Right lung (tissue), 10 donors: ENCODE measurements at places on chromosomes 1 and 21.

DNA sequence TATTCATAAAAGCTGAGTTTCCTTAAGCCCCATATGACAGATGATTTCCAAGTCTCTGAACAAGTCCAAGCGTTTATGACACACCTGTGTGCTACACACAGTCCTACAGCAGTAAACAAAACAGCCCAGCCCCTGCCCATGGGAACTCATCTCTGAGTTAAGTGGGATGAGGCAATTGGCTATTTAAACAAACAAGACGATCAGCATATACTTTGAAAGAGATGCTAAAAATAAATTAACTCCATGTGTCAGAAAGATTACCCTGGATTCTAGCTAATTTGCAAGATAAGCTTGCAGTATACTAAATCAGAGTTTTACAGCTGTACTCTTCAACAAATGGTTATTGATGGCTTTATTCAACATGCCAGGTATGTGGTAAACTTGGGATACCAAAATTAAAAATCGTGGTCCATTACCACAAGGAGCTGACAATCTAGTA lies 7.0 kb downstream of the PSMG1 start:
- no peak for DNase-seq

- no peak for DNase-seq
Observed at GRCh38 chr1:6185635-6186382, 5.7 kb upstream of the CHD5 start.

DNA sequence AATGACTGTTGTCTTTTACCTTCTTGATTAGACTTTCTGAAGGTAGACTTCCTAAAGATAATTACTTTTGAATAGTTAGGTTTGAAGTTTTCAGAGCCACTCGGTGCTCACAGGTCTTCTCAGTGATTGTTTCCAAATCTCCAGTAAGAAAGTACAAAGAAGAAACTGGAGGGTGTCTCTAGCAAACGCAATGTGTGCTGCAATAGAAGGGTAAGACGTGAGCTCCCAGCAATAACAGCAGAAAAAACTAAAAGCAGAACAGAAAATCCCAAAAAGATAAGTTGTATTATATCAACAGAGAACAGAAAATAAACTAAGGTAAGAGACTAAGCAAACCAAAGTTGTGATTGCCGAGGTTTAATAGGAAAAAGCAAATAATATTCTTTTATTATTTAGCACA lies 1.8 kb downstream of the CTTNBP2NL start:
- DNase-seq, result no peak

- peak; percentile 10 for DNase-seq
Observed at GRCh38 chr1:91124989-91125417, 103.2 kb upstream of the ZNF644 start.

GRCh38 chr1:9881838-9882249 lies 28.2 kb downstream of the CTNNBIP1 start:
- DNase-seq, result no peak

DNA sequence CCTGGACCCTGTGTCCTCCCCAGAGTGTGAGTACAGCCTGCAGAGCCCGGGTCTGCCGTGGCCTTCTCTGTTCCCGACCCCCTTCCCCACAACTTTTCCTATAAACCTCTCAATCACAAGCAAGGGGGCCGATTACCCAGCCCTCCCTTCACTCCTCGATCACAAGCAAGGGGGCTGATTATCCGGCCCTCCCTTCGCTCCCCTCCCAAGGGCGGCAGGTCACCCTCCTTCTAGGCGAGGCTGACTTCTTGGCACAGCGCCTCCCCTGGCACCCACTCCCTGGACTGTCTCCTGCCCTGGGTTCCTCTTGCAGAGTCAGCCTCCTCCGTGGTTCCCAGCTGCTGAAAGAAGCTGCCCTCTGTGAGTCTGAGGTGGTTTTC lies 12.3 kb upstream of the LDLRAP1 start:
- DNase-seq, result no peak

DNA sequence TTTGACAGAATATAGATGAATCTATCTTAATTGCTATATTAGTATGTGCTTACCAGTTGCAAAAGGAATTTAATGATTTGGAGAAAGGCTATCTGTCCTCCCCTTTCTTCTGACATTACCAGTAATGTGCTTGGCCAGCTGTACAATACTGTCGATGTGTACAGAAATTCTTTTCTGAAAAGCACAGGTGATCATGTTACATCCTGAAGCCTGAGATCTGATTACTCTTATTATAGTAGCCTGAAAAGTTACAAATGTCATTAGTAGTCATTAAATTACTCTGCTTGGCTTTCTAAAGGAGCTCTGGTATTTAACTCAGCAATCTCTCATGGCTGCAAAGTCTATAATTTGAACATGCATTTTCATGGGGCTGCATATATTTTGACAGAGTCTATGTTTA lies 209.8 kb downstream of the PTPRC start:
- no peak for DNase-seq

GRCh38 chr1:21381354-21381753 lies 58.6 kb upstream of the NBPF3 start:
- DNase-seq, result no peak

- DNase-seq, result no peak
Observed at GRCh38 chr1:51061231-51061918, 40.7 kb upstream of the C1orf185 start.

DNA sequence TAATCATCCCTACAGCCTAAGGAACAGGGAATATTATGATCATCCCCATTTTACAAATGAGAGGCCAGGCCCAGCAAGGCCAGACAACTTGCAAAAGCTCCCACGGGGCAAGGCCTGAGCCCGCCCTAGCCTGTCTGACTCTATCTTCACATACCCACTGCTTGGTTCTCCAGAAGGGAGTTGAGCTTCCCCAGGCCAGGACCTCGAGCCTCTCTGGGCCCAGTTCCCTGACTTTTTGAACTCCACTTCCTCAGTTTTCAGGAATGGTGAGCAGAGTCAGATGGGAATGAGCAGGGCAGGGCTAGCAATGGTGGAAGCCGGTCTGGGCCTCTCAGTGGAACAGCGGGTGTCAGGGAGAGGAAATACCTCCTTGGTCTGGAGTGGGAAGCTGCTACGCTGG lies 39.3 kb downstream of the CACNA1S start:
- DNase-seq, result no peak

DNA sequence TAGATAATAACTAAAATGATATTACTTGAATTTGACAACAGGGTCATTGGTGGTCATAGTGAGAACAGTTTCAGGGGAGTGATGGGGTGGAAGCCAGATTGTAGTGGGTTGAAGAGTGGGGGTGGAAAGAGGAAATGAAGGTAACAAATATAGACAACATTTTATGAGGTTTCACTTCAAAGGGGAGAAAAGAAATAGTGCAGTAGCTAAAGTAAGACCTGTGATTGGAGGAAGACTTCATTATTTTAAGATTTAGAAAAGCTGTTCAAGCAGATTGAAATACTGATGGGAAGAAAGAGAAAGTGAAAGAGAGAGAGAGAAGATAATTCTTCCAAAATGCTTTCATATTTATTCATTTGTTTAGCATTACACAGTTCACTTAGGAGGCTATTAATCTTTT lies 52.0 kb upstream of the KCNA3 start:
- no peak for DNase-seq

- DNase-seq, result no peak
Observed at GRCh38 chr1:29200906-29201594, 19.4 kb upstream of the SRSF4 start.

DNA sequence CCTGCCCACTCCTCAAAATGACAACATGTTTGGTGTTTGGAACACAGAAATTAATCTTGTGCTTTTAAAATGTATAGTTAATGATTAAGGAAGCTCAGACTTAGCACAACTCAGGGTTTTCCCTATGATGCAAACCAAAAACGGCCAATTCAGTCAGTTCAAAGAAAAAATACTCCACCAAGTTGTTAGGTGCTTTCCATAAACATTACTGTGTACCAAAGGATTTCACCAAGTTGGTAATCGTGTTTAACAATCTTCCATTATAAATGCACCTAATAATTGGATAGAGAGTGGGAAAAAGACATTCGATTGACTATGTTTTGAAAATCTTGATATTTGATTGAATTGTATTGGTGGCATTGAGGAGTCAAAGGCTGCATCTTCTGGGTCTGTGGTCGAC lies 33.3 kb upstream of the DUSP10 start:
- DNase-seq, result no peak

DNA sequence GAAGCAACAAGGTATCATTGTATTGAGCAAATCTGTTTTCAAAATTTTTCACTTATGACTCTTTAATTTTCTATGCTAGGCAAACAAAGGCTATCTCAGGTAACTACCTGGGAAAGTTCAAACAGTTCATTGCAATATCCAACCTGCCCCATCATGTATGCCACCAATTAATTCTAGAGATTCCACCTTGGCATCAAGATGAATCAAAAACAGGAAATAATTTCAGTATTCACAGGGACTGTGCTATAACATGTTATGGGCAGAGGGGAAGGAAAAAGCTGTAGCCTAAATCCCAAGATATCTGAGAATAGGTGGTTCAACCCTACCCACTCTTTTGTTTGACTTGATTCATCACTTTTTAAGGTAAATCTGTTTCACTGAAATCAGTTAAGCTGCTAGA lies 67.5 kb upstream of the SH3GLB1 start:
- DNase-seq, result no peak

DNA sequence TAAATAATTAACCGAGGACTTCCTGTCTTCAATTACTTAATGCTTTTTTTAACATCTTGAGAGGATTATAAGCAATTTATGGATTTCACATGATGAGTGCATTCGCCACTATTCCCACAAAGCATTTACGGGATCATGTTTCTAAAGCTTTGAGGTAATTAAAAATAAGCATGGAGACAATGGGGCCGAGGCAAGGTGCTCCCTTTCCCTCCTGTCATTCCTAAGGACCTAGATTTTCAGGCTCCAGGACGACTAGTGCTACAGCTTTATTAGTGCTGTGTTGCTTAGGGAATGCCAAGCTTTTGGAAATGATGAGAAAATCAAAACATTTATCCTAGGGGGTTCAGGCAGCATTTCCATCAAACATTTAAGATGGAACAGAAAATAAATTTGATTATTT lies 209.2 kb downstream of the KCTD3 start:
- DNase-seq, result no peak

DNA sequence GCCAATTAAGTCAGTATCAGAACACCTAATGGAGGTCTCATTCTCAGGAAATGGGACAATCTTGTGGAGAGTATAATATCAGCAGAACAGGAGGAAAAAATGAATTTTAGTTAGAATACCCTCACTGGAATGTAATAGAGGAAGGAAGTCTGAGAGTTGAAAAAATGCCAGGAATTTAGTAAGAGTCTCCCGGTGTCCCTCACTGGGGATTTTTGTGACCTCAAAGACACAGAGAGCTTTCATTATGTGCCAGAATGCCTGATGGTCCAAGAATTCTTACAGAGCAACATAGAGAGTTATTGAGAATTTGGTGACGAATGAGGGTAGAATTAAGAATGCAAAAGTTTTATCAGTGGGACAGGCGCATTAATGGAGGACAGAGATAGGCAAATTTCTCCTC lies 443.5 kb upstream of the B3GALT2 start:
- DNase-seq, result no peak

- DNase-seq, result peak; percentile 30
Observed at GRCh38 chr1:17661546-17662157, 93.5 kb upstream of the ACTL8 start.

DNA sequence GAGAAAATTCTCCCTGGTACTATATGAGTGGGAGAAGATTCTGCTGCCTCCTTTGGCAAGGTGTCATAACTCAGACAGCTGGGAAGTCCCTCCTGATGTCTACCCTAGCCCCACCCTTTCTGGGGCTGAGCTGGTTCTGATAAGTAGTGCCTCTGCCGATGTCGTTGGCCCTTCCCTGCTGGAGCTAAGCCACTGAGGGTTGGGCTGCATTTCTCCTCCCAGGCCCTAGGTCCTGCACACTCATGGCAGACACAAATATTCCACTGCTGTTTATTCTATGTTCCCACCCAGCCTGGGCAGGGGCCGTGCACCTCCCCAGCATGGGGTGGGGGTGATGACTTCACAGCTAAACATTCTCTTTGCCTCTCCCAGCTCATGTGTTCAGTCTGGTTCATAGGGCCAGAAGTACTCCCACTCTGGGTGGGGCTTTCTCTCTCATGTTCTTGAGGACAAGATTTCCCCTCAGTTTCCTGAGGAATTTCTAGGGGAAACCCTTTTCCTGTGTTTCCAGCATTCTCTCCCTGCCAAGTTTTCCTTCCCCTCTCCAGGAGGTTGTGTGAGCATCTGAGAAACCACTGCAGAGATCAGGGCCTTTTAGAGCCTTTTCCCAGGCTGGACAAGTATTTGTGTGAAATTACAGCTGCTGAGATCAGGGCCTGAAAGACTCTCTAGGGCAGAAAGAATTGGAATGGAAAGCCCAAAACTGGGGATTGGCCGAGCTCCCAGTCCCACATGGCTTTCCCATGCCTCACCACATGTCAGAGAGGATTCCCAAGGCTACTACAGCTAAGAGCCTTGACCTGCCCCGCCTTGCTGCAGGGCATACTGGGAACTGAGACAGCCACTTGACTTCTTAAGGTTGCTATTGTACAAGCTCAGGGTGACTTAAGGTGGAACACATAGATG lies 66.2 kb downstream of the ATP2B4 start:
- peak; percentile 90 for DNase-seq

GRCh38 chr1:27865821-27866220 lies 6.5 kb upstream of the THEMIS2 start:
- no peak for DNase-seq

DNA sequence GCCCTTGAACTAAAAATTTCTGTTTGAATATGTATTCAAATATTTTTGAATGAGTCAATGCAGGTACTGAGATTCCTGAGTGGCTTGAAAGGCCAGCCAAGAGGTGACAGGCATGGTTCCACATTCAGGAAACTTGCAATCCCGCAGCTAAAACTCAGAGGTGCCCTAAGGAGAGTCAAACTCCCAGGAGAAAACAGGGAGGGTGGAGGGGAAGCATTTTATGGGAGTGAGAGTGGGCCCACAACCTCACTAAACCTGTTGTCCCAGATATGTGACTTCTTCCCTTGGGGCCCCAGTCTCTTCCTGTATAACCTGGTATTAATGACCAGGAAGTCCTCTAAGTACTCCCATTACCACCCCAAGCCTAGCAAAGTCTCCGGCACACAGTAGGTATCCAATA lies 189.6 kb downstream of the PLPP3 start:
- no peak for DNase-seq

GRCh38 chr1:207745285-207745684 lies 6.6 kb upstream of the CD46 start:
- no peak for DNase-seq

DNA sequence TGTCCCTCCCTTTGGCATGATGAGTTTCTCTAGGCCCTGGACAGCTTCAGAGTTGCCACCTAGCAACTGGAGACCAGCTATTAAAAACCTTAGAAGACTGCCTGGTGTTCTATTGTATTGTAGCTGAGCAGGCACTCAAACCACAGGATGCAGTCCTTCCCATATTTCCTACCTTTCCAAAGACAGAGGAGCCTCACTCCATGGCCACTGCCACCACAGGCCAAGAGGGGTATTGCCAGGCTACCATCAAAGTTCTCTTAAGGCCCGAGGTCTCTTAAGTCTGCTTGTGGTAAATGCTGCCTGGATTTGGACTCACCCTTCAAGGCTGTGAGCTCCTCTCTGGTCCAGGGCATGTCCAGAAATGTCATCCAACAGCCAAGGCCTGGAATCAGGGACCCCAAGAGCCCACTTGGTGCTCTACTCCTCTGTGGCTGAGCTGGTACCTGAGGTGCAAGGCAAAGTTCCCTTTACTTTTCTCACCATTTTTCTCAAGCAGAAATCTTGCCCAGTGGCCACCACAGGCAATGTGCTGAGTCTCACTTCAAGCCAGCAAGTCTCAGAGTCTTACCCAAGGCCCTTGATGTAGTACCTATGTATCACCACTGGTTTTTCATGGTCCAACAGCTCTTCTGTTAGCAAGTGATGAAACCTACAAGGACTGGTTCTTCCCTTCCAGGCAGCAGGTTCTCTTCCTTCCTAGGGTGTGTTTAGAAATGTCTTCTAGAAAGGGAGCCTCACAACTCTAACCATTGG lies 269.4 kb downstream of the AMY1C start:
- DNase-seq, result no peak
